ENCODE measurements at places on chromosomes 3 and 15.
A peak's percentile ranks its signal among the peaks of the same experiment; 100 is the strongest.

- peak; percentile 67 for DNase-seq
- H3K4me1 ChIP-seq, result no peaks in the 10 kb centered on the region
- H3K27me3 ChIP-seq, result no peaks in the 10 kb centered on the region
- no peaks in the 10 kb centered on the region for H3K36me3 ChIP-seq
- H3K4me3 ChIP-seq, result peak within 1 kb of the TSS; percentile 84
These were observed at the start of gene CPOX for GRCh38 chr3:98593046-98593936. Gene CPOX, minus strand, starts transcription at chr3:98593611. Its CDS starts 107 bp downstream, at chr3:98593504.

DNA sequence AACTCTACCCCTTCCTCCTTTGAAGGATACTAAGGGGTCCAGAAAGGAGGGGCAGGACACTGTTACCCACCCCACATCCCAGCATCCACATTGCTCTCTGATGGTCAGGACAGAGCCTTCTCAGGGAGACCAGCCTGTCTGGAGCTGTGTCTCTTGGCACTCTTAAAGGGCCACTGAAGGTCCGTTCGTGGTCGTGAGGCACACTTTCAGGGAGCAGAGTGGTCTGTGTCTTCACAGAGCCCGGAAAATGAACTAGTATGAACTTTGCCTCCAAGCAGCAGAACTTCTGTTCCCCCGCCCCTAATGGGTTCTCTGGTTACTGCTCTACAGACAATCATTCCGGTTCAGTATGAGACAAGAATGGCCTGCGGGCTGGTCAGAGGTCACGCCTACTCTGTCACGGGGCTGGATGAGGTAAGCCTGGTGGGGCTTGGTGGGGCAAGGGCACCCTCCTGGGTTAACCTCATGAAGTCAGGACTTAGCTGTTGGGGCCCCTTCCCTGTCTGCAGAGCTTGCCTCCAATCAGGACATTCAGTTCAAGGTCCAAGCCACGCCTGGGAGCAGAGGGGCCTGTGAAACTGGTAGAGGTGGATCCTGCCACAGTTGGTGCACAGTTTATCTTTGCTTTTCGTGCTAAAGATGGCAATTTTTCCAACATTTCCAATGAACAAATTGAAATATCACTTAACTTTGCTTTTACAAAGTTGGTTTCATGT, 33.2 kb downstream of the CAPN3 start:
- H3K27me3 ChIP-seq, result no peaks in the 10 kb centered on the region
- H3K4me1 ChIP-seq, result no peaks in the 10 kb centered on the region
- H3K4me3 ChIP-seq, result no peak overlapping the region
- no peaks in the 10 kb centered on the region for H3K36me3 ChIP-seq
- H3K27ac ChIP-seq, result no peak overlapping the region
- DNase-seq, result no peak

DNA sequence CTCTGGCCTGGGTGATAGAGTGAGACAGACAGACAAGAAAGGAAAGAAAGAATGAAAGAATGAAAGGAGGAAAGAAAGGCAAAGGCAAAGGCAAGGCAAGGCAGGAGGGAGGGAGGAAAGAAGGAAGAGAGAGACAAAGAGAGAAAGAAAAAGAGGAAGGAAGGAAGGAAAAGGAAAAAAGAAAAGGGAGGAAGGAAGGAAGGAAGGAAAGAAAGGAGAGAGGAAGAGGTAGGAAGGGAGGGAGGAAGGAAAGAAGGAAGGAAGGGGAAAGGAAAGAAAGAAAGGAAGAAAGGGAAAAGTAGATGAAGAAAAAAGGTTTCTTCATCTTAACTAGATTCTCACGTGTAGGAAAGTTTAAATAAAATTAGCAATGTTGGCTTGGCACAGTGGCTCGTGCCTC, 142.2 kb downstream of the GREM1 start:
- DNase-seq, result no peak
- H3K4me1 ChIP-seq, result no peaks in the 10 kb centered on the region
- H3K36me3 ChIP-seq, result no peaks in the 10 kb centered on the region
- H3K27ac ChIP-seq, result no peak overlapping the region
- no peaks in the 10 kb centered on the region for H3K27me3 ChIP-seq

DNA sequence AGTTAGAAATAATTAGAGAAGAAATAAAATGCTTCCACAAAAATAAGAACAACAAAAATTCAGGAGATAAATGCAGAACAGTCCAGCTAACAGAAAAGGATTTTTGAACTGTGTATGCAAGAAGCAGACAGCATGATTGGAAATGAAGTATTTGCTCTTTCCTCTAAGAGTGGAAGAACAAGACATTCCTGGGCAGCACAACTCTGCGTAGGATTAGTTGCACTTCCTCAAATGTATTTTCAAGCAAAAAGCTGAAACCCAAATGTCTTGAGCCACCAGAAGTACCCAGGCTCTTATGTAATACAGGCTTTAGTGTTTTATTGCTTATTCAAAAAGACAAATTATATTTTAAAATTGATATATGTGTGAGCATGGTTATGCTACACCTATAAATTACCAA, 127.2 kb downstream of the ZBTB20 start:
- no peak overlapping the region for H3K4me3 ChIP-seq
- DNase-seq, result no peak
- H3K4me1 ChIP-seq, result no peaks in the 10 kb centered on the region
- no peaks in the 10 kb centered on the region for H3K27me3 ChIP-seq

- peak overlapping the region; percentile 86 for H3K27ac ChIP-seq
- no peak overlapping the region for H3K4me3 ChIP-seq
- no peaks in the 10 kb centered on the region for H3K4me1 ChIP-seq
- no peaks in the 10 kb centered on the region for H3K36me3 ChIP-seq
- H3K27me3 ChIP-seq, result no peaks in the 10 kb centered on the region
- peak; percentile 65 for DNase-seq
These were observed 29.7 kb downstream of the PLXND1 start for GRCh38 chr3:129576514-129577352.

GRCh38 chr15:29133791-29134190, 135.8 kb downstream of the NSMCE3 start:
- DNase-seq, result no peak
- no peaks in the 10 kb centered on the region for H3K4me1 ChIP-seq
- no peak overlapping the region for H3K4me3 ChIP-seq
- H3K27me3 ChIP-seq, result no peaks in the 10 kb centered on the region

GRCh38 chr3:58272891-58273290, 33.2 kb upstream of the RPP14 start:
- no peaks in the 10 kb centered on the region for H3K4me1 ChIP-seq
- H3K27me3 ChIP-seq, result no peaks in the 10 kb centered on the region
- H3K4me3 ChIP-seq, result no peak overlapping the region
- H3K27ac ChIP-seq, result no peak overlapping the region
- DNase-seq, result no peak

DNA sequence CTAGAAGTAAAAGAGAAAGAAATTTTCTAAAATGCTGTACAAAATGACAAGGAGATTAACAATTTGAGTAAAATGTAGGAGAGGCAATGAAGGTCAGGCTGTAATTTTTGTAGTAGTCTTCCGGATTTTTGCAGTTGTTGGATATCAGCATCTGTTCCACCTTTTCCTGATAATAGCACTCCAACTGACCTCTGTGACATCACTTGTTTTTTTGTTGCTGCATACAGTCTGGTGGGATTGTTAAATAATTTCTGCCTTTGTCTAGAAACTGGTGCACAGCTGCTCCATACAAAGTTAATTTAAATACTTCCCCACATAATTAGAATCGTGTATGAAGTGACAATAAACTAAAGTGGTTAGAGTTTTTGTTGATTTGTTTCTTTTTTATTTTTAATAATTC, 731.4 kb downstream of the PLOD2 start:
- H3K27me3 ChIP-seq, result no peaks in the 10 kb centered on the region
- no peaks in the 10 kb centered on the region for H3K36me3 ChIP-seq
- H3K4me1 ChIP-seq, result no peaks in the 10 kb centered on the region
- no peak overlapping the region for H3K4me3 ChIP-seq
- no peak overlapping the region for H3K27ac ChIP-seq

- H3K36me3 ChIP-seq, result no peaks in the 10 kb centered on the region
- no peaks in the 10 kb centered on the region for H3K27me3 ChIP-seq
- DNase-seq, result no peak
These were observed 11.6 kb downstream of the ADAMTS17 start for GRCh38 chr15:100330221-100330620.

DNA sequence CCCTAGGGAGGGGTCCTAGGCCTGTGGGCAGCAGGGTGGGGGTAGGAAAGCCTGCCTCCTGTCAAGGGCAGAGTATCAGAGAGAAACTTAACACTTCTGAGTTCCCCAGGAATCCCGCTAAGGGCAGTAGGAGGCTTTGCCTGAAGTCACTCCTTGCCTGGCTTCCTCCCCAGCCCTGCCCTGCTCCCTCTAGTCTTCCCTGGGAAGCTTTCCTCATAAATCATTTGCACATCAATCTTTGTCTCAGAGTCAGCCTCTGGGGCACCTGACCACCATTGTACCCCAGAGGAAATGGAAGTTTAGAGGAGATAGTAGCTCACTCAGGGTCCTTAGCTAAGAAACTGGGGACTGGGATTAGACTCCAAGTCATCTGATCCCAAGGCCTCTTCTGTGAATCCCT, 129.4 kb upstream of the TLE3 start:
- DNase-seq, result no peak
- no peaks in the 10 kb centered on the region for H3K4me1 ChIP-seq
- no peak overlapping the region for H3K27ac ChIP-seq
- no peaks in the 10 kb centered on the region for H3K36me3 ChIP-seq
- no peaks in the 10 kb centered on the region for H3K27me3 ChIP-seq
- H3K4me3 ChIP-seq, result no peak overlapping the region

DNA sequence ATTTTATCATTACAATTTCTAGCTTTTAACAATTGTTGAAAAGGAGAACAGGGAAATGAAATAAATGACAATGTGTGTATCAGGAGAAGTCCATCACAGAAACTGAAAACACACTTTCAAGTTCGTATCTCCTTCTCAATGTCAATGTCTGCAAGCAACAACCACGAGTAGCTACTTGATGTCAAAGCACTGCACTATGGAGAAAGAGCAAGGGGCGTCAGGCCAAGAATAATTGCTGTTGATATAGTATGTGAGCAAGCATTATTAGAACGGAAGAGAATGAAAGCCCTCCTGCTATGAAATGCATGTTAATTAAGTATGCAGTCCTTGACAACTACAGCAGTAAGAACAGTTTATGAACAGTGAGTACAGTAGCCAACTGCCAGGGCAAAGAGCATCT, 1250.1 kb downstream of the ZPLD1 start:
- no peaks in the 10 kb centered on the region for H3K4me1 ChIP-seq
- no peaks in the 10 kb centered on the region for H3K27me3 ChIP-seq
- no peak for DNase-seq
- H3K36me3 ChIP-seq, result no peaks in the 10 kb centered on the region

- no peaks in the 10 kb centered on the region for H3K36me3 ChIP-seq
- H3K27ac ChIP-seq, result no peak overlapping the region
- no peak overlapping the region for H3K4me3 ChIP-seq
- no peaks in the 10 kb centered on the region for H3K4me1 ChIP-seq
These were observed 22.6 kb upstream of the MASP1 start for GRCh38 chr3:187314176-187314575.

GRCh38 chr3:188241883-188242282, 87.9 kb downstream of the LPP start:
- H3K27me3 ChIP-seq, result no peaks in the 10 kb centered on the region
- H3K4me3 ChIP-seq, result no peak overlapping the region
- peaks cover 7% of the 10 kb centered on the region for H3K4me1 ChIP-seq
- H3K36me3 ChIP-seq, result no peaks in the 10 kb centered on the region
- no peak for DNase-seq

- no peak overlapping the region for H3K27ac ChIP-seq
- no peaks in the 10 kb centered on the region for H3K4me1 ChIP-seq
- no peaks in the 10 kb centered on the region for H3K27me3 ChIP-seq
- H3K36me3 ChIP-seq, result no peaks in the 10 kb centered on the region
These were observed 177.1 kb downstream of the NSMCE3 start for GRCh38 chr15:29092376-29093064.

GRCh38 chr3:22729212-22729611, 473.9 kb upstream of the UBE2E2 start:
- no peaks in the 10 kb centered on the region for H3K36me3 ChIP-seq
- no peaks in the 10 kb centered on the region for H3K27me3 ChIP-seq
- no peak overlapping the region for H3K4me3 ChIP-seq

DNA sequence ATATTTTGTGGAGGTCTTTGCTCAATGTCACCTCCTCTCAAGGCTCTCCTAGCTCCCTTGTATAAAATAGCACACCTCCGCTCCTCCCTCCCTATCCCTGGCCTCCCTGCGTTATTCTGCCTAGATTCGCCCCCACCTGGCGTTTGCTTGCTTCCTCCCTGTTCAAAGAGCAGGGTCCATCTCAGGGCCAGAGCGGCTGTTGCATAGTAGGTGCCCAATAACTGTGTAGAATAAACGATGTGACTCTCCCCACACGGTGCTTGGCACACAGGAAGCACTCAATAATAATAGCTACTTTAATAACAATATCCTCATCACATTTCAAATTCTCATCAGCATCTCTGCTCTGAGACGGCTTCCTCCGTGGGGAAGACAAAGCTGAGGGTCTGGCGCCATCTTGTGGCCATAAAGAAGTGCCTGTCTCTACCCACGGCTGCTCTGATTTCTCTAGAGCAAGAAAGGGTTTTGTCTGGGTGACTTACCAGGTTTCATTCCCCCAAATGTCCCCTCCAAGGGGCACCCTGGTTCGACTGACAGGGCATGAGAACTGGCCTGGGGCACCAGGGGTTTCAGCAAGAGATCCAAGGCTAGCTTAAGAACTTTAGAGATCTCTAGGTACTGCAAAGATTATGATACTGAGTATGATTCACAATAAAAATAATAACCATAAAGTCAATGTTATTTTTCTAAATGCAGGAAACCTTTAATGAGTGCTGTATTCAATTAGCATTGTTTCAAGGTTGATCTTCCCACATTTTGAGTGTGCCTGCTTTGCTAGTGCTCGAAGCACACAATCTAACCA, 16.1 kb downstream of the CD276 start:
- H3K4me1 ChIP-seq, result peaks cover 10% of the 10 kb centered on the region
- no peaks in the 10 kb centered on the region for H3K36me3 ChIP-seq
- H3K27me3 ChIP-seq, result no peaks in the 10 kb centered on the region
- no peak overlapping the region for H3K27ac ChIP-seq

- H3K27ac ChIP-seq, result no peak overlapping the region
- H3K4me1 ChIP-seq, result no peaks in the 10 kb centered on the region
- H3K4me3 ChIP-seq, result no peak overlapping the region
- DNase-seq, result no peak
- H3K27me3 ChIP-seq, result no peaks in the 10 kb centered on the region
These were observed 32.9 kb downstream of the B3GALNT1 start for GRCh38 chr3:161072211-161072621.

- H3K4me1 ChIP-seq, result no peaks in the 10 kb centered on the region
- no peaks in the 10 kb centered on the region for H3K36me3 ChIP-seq
- no peak for DNase-seq
- H3K27ac ChIP-seq, result no peak overlapping the region
These were observed 751.7 kb upstream of the GOLIM4 start for GRCh38 chr3:168847291-168847883.

DNA sequence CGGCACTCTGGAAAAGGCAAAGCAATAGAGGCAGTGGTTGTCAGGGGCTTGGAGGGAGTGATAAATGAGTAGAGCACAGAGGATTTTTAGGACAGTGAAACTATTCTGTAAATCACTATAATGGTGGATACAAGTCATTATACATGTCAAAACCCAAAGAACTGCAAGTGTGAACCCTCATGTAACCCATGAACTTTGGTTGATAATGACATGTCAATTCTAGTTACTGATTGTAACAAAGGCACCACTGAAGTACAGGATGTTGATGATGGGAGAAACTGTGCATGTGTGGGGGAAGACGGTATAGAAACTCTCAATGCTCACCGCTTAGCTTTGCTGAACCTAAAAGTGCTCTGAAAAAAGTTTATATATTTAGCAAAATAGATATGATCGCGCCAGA, 36.0 kb downstream of the BTLA start:
- DNase-seq, result no peak
- H3K36me3 ChIP-seq, result no peaks in the 10 kb centered on the region
- H3K4me1 ChIP-seq, result no peaks in the 10 kb centered on the region
- H3K4me3 ChIP-seq, result no peak overlapping the region
- H3K27me3 ChIP-seq, result no peaks in the 10 kb centered on the region
- H3K27ac ChIP-seq, result no peak overlapping the region

- H3K4me1 ChIP-seq, result no peaks in the 10 kb centered on the region
- DNase-seq, result no peak
- H3K27me3 ChIP-seq, result no peaks in the 10 kb centered on the region
- no peak overlapping the region for H3K27ac ChIP-seq
- no peaks in the 10 kb centered on the region for H3K36me3 ChIP-seq
These were observed 292.8 kb downstream of the BCHE start for GRCh38 chr3:165544432-165544831.
